Head of caudate nucleus (tissue), 42 donors: ENCODE measurements at places on chromosomes 6 and 20.

- DNase-seq: no peak
Measured at GRCh38 chr6:105779110-105779509, 307.0 kb upstream of the PRDM1 start.

GRCh38 chr6:103854059-103854458, 1005.7 kb downstream of the HACE1 start:
- DNase-seq: no peak

GRCh38 chr20:4366076-4366475, 350.7 kb upstream of the RNF24 start:
- DNase-seq: no peak

GRCh38 chr6:106363401-106364138, 3.1 kb downstream of the CRYBG1 start:
- no peak for DNase-seq

GRCh38 chr6:107115695-107116327, 496 bp upstream of the BEND3 start:
- peak; percentile 47 for DNase-seq

GRCh38 chr20:431012-431904, 23.2 kb downstream of the RBCK1 start:
- DNase-seq: peak; percentile 71

GRCh38 chr6:108785653-108786052, 62.6 kb upstream of the ARMC2 start:
- no peak for DNase-seq

- DNase-seq: no peak
Measured at GRCh38 chr6:11921017-11921438, 91.1 kb upstream of the HIVEP1 start.

- DNase-seq: no peak
Measured at GRCh38 chr6:128112494-128112893, 211.6 kb upstream of the THEMIS start.

DNA sequence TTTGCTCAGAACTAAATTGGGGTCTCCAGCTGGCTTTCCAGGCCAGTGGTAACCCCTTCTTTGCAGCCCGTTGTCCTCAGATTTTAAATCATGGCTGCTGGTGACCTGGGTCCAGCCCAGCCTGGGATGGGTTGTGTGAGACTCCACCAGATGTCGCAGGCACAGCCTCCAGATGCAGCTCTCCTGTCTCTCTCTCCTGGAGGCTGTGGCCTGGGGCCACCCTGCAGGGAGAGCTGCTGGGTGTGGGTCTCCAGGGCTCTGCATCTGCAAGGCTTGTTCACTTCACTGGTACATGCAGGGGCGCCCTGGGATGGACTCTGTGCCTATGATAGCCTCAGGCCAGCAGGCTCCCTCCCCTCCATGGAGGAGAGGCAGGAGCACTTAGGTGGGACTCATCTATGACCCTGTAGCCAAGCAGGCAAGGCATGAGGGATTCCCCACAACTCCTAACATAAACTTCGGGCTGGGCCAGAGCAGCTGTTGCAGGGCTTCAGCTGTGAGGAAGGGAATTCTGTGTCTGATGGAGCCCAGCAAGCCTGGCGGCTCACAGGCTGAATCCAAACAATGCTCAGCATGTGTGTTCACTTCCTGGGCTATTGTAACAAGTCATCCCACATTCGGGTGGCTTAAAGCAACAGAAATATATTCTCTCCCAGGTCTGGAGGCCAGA, 94.7 kb upstream of the NXT1 start:
- DNase-seq: no peak

DNA sequence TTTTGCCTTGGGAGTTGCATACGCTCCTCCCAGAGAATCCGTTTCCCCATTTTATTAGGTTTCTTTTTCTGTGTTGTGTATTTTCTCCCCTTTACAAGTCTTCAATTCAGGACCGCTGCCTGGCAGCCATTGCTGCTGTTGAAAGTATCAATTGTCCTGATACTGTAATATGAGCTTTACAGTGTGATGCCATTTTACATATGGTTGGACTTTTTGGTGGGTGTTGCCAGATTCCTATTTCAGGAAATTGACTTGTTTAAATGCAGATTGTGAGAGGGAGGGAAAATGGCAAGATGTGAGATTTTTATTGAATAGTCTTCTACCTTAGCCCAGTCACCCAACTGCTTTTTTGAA, 1.2 kb downstream of the PANK2 start:
- no peak for DNase-seq

DNA sequence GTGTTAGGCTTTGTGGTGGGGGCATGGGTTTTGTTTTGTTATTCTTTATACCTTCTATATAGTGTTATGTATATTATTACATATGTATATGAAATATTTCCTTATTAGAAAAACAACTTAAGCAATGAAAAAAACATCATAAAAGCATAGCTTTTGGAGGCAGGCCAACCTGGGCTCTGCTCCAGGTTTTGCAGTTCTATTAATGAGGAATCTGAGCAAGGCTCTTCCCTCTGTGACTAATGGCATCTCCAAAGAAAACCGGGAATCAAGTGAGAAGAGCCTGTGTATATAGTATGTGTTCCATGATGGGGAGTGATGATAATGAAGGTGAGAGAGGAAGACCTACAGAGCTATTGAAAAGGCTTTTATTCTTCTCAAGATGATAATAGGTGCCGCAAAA, 291.1 kb downstream of the CLIC5 start:
- no peak for DNase-seq

DNA sequence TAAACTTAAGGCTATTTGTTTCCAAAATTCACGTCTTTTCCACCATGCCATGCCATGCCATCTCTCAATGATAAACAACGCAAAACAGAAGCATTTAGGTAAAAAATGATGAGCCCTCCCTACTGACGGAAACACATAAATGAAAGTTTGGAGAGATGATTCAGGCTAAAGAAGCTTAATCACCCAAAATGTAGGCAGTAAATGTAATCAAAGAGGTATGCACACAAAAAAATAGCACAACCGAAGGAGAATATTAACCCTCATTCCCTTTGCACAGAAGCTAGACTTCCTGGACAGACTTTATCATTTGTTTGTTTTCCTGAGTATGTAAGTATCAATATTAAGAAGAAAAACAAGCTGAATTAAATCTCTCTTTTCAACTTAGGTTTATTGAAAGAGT, 28.8 kb downstream of the DCDC2 start:
- no peak for DNase-seq

DNA sequence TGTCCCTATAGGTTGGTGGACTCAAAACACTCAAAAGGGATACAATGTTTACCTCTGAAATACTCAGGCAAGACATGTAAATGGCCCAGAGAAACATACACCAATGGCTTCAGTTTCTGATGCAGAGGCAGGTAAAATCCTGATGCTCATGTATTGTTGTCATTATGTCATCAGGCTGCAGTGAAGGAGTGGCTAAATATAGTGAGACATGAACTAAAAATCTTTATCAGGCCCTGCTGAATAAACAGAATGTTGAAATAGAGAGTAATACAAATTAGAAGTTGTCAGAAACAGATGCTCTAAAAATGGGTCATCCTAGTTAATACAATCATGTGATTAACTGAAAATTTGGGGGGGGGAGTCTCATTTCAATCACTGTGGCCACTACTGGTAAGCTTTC, 20.4 kb downstream of the PTPRK start:
- DNase-seq: no peak

GRCh38 chr6:43924222-43924702, 154.3 kb downstream of the VEGFA start:
- DNase-seq: peak; percentile 45

DNA sequence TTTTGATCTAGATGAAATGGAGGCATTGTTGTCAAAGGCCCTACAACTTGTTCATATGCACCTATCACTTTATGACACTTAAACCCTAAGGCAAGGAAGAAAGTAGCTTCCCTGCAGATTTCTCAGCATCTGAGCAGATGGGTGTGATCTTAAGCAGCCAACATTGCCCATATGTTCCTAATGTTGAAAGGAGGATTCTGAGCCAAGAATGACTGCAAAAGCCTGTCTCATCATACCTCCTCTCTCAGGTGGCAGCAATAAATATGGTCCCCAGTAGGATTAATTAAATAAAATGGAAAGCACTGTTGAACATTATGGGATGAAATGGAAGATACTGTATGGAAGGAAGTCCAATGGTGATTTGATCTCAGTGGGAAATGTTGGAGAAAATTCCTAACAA, 538.1 kb upstream of the MAN1A1 start:
- DNase-seq: no peak

GRCh38 chr6:148339766-148340165, 2.9 kb upstream of the SASH1 start:
- DNase-seq: no peak

DNA sequence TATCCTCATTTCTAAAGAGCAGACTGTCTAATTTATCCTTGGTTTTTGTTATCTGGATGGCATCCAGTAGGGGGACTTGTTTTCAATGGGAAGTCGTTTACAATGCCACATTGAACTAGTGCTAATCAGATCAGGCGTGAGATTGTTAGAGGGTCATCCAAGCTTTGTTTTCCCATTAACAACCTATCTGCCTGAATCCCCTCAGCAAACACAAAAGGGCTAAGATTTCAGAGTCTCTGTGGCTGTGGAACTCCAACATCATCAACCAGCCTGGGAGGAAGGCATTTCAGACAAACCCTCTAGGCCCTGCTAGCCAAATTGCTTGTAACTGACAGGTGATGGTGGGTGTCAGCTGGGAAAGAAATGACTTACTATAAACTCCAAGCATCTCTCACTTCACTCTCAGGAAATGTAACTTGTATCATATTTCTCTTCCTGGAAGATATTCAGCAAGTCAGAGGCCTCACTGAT, 47.7 kb downstream of the COL19A1 start:
- no peak for DNase-seq

- peak; percentile 39 for DNase-seq
Measured at GRCh38 chr6:108589244-108589791, 28.6 kb downstream of the FOXO3 start.

DNA sequence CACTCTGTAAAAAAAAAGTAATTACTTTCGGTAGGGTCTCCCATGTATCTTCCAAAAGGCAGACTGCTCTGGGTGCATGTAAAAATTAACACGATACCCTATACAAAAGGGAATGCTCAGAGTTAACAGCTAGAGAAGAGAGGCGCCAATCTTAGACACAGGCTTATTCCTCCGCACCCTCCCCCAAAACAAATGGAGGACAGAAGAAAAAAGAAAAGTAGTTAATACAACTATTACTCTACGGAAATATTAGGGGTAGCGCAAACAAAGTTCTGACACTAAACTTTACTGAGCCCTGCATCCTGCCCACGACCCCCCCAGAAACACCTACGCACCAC, 331 bp upstream of the UFL1 start:
- DNase-seq: no peak

DNA sequence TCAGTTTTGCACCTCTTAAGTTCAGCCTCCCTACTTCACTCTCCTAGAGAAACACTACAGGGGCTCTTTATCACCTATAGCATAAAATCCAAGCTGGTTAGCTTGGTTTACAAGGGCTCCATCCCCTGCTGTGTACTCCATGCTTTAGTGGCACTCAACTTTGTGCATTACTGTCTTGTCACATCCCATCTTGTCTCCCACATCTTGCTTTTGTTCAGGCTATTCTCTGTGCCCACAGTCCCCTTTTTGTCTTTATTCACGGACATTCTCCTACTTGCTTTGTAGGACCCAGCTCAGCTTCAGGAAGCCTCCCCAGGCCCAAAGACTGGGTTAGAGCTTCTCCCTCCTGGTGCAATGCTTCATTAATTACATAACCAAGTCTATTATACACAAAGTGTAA, 107.9 kb upstream of the SPACA1 start:
- DNase-seq: no peak

GRCh38 chr20:5651746-5652145, 98.5 kb upstream of the SHLD1 start:
- DNase-seq: no peak

DNA sequence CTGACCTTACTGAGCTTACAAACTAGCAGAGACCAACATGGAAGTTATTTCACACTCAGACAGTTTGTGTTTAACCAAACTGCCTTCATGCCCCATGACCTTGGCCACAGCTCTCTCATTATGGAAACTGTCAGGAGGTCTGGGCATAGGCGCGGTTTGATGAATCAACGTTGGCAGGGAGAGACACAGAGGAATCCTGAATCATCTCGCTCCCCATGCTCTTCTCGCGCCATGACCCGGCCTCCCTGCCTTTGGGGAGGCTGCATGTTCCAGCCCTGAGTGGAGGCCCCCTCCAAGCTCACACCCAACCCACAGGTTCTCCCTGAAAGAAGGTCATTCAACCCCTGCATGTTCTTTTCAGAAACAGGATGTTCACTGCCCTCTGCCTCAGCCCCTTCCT, 15.9 kb upstream of the GDAP1L1 start:
- no peak for DNase-seq

GRCh38 chr20:34559311-34560140, 1.0 kb downstream of the MAP1LC3A start:
- peak; percentile 51 for DNase-seq

DNA sequence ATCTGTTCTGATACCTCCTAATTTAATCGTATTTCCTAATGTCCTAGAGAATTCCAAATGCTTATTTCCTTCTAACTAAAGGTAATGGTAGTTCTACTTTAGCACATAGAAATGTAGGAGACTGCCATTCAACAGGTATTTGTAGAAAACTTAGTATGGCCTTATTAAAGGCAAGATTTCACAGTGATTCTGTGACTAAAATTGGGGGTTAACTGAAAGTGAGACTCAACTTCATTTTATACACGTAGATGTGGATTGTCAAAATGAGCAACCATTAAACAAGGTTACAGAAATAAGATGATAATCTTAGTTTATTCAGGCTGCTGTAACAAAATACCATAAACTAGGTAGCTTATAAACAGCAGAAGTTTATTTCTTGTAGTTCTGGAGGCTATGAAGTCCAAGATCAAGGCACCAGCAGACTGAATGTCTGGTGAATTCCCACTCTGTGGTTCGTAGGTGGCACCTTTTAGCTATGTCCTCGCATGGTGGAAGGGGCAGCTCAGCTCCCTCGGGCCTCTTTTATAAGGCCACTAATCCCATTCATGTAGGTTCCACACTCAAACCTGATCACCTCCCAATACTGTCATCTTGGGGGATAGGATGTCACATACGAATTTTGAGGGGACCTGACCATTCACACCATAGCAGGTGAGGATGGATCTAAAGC, 38.7 kb downstream of the TAB2 start:
- DNase-seq: no peak

DNA sequence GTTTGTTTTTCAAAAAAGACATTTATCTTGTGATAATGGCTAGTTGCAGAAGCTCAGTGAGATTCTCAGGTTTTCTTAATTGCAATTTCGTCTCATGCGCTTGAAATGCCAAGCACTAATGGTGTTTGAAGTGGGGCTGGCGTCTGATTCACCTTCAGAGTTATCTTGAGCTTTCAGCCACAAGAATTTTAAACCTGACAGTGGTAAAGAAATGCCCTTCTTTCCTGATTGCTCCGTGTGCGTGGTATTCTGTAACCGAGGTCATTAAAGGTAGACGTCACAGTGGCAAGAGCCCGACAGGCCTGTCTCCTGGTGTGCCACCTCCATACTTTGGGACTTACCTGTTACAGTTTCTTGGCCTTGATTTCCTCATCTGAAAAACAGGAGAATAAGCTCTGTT, 126.5 kb upstream of the QKI start:
- no peak for DNase-seq

- DNase-seq: no peak
Measured at GRCh38 chr6:26524722-26525370, 13.3 kb upstream of the HMGN4 start.

GRCh38 chr6:169019727-169020491, 233.7 kb downstream of the THBS2 start:
- no peak for DNase-seq

GRCh38 chr20:61790116-61790827, 275.4 kb downstream of the TAF4 start:
- DNase-seq: no peak

- DNase-seq: no peak
Measured at GRCh38 chr6:3646616-3647362, 104.7 kb downstream of the PXDC1 start.

- DNase-seq: no peak
Measured at GRCh38 chr6:167691533-167692312, 135.0 kb upstream of the AFDN start.

- DNase-seq: peak; percentile 37
Measured at GRCh38 chr20:51624157-51624731, 81.7 kb upstream of the NFATC2 start.
